ENCODE measurements at places on chromosomes 6 and 20. TPM values are rescaled to one million over a fixed set of nuclear protein-coding genes. Genes with fewer than 3 reads are reported as not detected.

Gene CLVS2
- polyA plus RNA-seq: not detected

Gene NCOA3
- 13.5 TPM for polyA plus RNA-seq

Gene RPP40
- 7.4 TPM for polyA plus RNA-seq

Gene NRN1
- not detected for polyA plus RNA-seq

Gene BTNL2
- not detected for polyA plus RNA-seq

Gene SOX18
- not detected for polyA plus RNA-seq

Gene SLC22A23
- 0.08 TPM for polyA plus RNA-seq

Gene HLA-DPA1
- polyA plus RNA-seq: 1,237 TPM

Gene TBCC
- 31.3 TPM for polyA plus RNA-seq

Gene PKIB
- polyA plus RNA-seq: 1.4 TPM

DNA sequence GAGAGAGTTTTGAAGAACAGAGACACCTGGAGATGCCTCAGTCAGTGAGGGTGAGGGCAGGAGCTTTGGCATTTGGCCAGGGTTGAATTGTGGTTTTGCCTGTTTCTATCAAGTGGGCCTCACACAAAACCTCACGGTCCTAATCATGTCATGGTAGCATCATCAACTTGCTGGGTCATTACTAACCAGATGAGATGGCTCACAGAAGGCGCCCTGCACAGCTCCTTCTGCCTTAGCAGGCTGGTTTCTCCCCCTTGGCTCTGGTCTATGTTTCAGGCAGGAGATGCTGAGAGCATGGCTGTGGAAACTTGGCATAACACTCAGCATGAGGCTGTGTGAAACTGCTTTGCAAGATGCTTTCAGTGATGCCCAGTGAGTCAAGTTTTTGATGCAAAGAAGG, 99.3 kb downstream of the LRRC1 start:
- no peak for DNase-seq

DNA sequence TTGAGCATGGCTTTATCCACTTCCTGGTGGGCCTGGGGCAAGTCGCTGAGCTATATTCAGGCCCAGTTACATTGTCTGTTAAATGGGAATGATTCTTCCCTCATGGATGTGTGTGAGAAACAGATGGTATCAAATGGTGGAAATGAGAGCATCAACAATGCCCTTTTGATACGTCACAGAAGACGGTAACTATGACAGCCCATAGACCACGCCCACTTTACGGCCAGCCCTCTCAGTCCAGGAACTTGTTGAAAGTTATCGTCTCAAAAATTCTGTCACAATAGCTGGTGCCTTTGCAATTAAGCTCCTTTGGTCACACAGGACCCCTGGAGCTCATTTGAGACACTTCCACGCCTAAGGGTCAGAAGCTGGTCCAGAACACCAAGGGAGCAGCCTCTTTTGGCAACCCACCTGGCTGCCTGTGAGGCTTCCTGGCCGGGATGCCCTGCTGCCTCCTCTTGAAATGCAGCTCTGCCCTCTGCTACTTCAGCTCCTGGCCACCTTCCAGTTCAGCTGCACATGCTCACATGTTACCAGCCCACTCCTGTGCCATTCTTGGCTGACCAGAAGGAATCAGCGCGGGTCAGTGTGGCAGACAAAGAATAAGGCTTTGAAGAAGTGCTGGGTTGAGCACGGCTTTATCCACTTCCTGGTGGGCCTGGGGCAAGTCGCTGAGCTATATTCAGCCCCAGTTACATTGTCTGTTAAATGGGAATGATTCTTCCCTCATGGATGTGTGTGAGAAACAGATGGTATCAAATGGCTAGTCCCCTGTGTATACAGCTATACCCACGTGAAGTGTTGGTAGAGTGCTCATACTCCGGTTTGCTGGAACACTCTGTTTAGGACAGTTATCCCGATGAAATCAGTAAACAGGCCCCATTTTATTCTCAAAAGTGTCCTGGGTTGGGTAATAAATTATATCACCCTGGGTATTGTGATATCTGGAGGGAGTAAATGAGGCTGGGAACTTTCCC, 199.2 kb upstream of the SUPT3H start:
- DNase-seq: no peak

DNA sequence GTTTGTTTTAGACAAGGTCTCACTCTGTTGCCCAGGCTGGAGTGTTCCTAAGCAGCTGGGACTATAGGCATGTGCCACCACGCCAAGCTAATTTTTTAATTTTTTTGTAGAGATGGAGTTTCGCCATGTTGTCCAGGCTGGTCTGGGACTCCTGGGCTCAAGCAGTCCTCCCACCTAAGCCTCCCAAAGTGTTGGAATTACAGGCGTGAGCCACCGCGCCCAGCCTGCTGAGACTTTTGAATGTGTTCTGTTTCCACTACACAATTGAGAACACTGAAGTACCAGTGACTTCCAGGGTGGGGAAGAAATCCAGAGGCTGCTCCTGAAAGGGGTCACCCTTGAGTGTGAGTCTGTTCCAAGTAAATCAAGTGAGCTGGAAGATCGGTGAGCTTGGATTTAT, 81.3 kb upstream of the ARMC2 start:
- no peak for DNase-seq

DNA sequence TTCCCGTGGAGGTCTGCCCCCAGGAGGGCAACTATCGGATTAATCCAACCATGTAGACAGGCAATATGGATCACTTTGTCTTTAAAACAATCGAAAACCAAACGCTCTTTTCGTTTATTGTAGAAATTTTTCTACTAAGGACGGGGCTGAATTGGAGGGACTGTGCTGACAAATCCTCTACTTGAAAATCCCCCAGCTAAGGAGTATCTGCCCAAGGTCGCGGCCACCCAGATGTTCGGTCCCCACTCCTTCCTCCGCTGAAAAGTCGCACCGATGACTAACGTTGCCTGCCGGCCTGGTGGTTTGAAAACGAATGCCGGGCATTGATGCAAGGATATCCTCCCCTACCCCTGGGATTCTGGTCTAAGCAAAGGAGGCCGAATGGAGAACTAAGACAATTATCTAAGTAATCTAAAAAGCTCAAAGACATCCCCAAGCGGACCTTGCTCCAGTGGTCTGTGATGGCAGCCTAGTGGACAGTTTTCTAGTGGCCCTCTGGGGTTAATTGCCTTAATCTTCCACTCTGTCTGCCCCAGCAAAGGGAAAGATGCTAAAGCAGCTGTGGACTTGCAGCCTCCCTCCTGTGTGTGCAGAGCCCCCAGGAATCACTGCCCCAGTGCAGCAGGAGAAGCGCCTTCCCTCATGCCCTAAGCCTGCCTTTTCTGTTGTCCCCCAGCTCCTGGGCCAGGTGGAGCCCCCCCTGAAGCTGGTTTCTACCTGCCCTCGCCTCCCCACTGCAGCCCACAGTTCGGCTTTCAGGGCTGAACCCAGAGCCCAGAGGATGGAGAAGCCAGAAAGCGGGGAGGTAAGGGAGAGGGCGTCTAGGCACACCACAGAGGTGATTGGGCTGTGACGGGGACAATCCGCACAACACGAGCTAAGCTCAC, 3.6 kb upstream of the FOXC1 start:
- peak; percentile 21 for DNase-seq

DNA sequence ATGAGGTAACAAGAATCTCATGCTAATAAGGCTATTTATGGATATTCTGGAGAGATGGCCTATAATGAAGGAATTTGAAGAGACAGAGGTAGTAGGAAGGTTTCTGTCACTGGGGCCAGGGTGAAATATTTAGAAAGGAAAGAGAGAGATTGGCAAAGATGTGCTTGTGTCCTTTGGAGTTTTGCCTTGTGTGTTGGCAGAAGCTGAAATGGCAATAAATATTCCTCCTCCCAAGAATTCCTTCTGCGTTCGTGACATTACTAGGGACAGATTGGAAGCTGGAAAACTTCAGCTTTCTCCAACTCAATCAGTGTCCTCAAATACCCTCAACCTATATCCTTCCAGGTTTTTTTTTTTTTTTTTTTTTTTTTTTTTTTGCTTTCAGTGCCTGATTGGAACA, 6.3 kb downstream of the SAMD5 start:
- no peak for DNase-seq

DNA sequence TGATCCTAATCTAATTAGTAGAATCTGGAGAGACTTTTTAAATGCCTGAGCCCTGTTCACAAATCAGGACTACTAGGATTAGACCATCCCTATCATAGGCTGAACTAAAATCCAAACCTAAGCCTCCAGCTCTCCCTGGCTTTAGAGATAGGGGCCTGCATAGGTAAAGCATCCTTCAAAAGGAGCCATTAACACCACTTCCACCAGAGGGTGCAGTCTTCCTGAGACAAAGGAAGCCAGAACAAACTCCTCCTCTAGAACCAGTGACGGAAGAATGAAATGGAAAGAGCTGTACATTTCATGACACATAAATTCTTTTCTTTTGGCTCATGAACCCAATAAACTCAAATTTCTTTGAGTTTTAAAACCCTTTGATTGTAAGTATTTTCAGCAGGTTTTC, 291.2 kb upstream of the ADGRB3 start:
- DNase-seq: no peak

GRCh38 chr6:21958428-21958827, 338.4 kb downstream of the PRL start:
- DNase-seq: no peak

DNA sequence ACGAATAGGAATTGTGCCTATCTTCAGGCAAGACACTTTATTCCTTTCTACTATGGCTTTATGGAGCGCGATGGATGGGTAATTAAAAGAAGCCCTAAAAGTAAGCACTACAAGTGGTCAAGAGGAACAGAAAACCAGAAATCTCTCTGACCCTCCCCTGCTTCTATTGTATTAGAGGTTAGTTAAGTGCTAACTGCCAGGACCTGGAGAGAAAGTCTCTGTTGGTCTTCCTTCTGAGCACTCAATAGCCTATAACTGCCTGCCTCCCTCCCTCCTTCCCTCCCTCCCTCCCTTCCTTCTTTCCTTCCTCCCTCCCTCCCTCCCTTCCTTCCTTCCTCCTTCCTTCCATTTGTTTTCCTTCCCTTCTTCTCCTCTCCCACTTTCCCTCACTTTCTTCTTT, 133.7 kb downstream of the C6orf58 start:
- DNase-seq: no peak

- no peak for DNase-seq
Measured at GRCh38 chr6:75098709-75099108, 107.1 kb downstream of the COL12A1 start.

DNA sequence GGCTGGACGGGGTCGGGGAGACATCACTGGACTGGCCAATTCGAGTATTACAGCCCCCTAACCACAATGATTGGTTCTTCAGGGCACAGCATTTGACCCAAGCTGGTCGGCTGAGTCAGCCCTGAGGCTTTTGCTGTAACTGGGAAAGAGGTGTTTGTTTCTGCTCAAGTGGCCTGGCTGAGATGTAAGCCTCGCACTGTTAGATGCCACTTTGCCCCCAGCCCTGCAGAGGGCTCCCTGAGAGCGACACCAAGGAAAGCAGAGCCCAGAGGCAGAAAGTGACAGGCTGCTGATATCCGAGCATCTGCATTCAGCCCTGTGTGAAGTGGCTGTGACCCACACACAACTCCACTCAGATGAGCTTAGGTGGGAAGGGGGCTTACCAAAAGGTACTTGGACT, 19.4 kb downstream of the ERGIC3 start:
- no peak for DNase-seq

DNA sequence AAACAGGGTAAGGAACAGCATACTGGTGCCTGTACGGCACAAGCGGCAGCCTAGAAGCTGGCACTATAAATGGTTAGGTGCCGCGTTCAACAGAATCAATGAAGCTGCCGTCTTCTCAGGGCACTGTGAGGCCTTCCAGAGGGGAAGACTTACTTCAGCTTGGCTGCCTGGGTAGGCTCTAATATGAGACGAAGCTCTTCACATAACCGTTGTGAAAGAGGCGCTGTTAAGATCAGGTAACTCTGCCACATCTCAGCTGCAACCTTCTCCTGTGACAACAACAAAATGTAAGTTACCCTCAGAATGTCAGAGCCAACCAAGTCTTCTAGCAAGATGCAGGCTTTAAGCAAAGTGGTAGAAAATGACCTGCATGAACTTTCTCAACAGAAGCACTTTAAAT, 12.0 kb upstream of the LYRM2 start:
- DNase-seq: no peak

- DNase-seq: no peak
Measured at GRCh38 chr20:47351643-47352331, 4.7 kb downstream of the ZMYND8 start.

DNA sequence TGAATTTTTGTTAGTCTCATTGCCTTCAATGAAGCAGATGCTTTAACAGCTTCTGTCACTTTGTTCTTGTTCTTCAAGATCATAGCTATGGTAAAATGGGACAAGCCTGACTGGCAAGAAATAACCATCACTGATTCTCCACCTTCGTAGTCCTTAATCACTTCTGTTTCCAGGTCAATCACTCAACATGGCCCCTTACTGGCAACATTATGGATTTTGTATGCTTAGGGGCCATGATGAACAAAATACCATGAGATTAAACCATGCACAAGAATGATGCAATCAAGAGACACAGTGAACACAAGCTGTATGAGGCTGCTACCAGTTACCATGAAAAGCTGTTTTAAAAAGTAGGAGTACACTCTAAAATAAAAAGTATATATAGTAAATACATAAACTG, 32.8 kb downstream of the ADNP start:
- no peak for DNase-seq

DNA sequence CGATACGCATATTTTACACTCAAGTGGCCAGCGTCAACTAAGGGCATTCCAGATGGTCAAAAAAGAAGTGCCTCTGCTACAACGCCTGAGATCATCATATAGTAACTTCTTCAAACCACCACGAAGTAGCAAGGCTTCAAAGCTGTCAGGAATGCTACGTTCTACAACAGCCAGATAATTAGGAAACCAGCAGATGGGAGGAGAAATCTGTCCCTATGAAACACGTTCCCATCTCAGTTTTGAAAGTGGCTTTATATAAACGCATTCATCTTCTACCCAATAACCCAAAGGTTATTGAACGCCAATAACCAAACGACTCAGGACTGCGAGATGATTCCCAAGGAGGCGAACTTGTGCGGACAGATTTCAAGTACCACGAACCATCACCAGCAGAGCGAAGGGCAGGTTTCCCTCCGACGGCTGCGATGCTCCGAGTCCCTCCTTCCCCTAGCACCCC, 1.2 kb downstream of the ABHD12 start:
- DNase-seq: no peak

- DNase-seq: no peak
Measured at GRCh38 chr6:63816982-63817436, 181.4 kb downstream of the PHF3 start.

- no peak for DNase-seq
Measured at GRCh38 chr20:31595654-31596411, 9.3 kb upstream of the ID1 start.

DNA sequence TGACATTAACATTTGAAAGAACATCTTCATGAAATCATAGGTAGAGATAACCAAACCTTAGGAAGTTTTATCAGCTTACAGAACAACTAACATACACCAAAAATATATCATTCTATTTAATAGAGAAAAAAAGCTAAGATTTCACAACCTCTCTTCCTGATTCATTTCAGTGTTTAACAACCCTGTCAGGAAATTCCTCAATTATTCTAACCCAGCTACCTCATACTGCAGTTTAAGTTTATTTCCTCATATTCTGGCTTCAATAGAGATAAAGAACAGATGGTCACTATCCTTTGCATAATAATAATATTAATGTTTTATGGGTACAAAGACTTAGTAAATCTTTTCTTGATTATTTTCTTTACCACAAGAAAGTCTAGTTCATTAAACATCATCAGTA, 112.9 kb upstream of the HSF2 start:
- no peak for DNase-seq

Measured in CD14-positive monocyte (primary cell).